A172 (cell line): ENCODE measurements at places on chromosomes 13 and 19. TPM values are rescaled to one million over a fixed set of nuclear protein-coding genes. Genes with fewer than 3 reads are reported as not detected.

Gene ATP1A3
- total RNA-seq, result 0.76 and 0.86 TPM in 2 replicates

Gene CBLC
- not detected in 2 replicates for total RNA-seq

Gene LACC1
- 3.1 and 7.9 TPM in 2 replicates for total RNA-seq

Gene HIF3A
- total RNA-seq, result not detected in 2 replicates

GRCh38 chr13:76929851-76930374 lies 18.4 kb upstream of the ACOD1 start:
- no peak for DNase-seq

- DNase-seq, result no peak
Measured at GRCh38 chr13:93284064-93284463, 57.5 kb downstream of the GPC6 start.

DNA sequence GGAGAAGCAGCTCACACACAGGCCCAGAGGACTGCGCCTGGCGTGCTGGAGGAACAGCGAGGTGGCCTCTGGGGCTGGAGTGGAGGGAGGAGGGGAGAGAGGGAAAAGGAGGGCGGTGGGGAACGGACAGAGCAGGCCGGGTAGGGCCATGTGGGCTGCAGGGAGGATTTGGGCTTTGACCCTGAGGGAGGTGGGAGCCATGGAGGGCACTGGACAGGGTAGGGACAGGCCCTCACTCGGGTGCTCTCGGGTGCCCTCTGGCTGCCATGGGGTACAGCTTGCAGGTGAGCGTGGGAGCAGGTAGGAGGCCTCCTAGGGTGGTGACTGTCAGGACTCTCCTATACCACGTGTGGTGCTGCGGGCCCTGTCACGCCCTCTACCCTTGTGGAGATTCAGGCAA lies 22.8 kb downstream of the PLIN4 start:
- DNase-seq, result no peak

GRCh38 chr13:81986308-81986707 lies 1645.4 kb upstream of the SPRY2 start:
- no peak for DNase-seq

GRCh38 chr19:20928371-20928770 lies 5.3 kb downstream of the ZNF85 start:
- DNase-seq, result no peak

GRCh38 chr13:35208587-35208986 lies 266.5 kb downstream of the NBEA start:
- DNase-seq, result no peak

- no peak for DNase-seq
Measured at GRCh38 chr13:65744836-65745235, 1485.3 kb downstream of the PCDH9 start.

DNA sequence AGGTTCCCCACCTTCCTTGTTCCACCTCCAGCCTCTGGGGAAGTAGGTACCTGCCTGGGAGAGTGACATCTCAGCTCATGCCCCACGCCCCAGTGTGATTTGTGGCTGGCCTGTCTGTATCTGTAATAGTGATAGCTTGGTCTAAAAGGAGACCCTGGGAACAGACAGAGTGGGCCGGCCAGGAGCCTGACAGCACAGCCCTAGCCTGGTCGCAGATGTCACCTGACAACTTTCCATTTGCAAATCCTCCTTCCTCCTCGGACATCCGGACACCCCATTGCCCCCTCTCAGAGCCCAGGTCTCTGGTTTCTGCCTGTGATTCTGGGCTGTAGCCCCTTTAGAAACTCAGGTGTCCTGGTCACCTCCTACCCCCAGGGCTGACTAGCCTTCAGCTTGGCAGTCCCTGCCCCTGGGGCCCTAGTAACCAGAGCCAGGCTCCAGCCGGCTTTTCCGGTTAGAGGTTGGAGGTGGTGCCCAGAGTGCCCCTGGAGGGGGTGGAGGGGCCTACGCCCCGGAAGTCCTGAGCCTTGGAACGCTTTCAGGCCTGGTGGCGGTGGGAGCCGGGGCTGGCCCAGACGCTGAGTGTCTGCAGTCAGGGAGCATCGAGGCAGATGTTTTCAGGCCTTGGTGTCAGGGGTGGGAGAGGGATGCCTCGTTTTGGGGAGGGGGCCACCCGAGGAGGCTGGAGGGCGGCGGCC lies 6.5 kb downstream of the LRRC8E start:
- no peak for DNase-seq

- no peak for DNase-seq
Measured at GRCh38 chr13:106986033-106986484, 418.1 kb upstream of the ARGLU1 start.

DNA sequence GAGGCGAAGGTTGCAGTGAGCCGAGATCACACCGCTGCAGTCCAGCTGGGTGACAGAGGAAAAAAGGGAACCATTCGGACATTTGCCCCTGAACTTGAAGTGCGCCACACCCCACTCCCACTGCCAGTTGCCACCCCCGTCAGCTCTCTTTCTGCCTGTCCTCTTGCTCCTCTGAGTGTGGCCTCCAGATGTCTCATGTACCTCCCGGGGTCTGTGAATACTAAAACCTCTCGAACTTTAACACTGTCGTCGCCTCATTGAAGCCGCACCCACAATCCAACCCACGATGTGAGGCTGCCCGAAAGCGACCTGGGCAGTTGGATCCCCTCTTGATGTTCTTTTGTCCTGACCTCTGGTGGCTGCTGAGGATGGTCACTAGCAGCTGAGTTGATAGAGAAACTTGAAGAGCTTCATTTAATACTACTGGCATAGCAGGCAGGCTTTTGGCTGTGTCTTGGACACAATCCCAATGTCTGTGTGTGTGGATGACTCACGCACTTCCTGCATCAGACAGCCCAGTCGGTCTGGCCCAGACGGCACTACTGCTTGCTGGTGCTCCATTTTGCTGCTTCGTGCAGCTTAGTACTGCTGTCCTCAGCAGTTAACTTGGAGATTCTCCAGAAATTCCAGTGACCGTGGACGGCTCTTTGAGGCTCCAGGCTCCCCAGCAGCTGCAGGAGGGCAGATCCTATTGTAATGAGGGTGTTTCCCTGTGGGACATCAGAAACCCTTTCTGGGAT lies 4.2 kb downstream of the FPR3 start:
- peak; percentile 91 for DNase-seq

DNA sequence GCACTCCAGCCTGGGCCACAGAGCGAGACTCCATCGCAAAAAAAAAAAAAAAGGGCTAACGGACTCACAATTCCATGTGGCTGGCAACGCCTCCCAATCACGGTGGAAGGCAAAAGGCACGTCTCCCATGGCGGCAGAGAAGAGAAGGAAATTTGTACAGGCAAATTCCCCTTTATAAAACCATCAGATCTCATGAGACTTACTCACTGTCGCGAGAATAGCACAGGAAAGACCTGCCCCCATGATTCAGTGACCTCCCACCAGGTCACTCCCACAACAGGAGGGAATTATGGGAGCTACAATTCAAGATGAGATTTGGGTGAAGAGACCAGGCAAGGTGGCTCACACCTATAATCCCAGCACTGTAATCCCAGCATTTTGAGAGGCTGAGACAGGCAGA lies 18.7 kb upstream of the NMRK2 start:
- peak; percentile 18 for DNase-seq

DNA sequence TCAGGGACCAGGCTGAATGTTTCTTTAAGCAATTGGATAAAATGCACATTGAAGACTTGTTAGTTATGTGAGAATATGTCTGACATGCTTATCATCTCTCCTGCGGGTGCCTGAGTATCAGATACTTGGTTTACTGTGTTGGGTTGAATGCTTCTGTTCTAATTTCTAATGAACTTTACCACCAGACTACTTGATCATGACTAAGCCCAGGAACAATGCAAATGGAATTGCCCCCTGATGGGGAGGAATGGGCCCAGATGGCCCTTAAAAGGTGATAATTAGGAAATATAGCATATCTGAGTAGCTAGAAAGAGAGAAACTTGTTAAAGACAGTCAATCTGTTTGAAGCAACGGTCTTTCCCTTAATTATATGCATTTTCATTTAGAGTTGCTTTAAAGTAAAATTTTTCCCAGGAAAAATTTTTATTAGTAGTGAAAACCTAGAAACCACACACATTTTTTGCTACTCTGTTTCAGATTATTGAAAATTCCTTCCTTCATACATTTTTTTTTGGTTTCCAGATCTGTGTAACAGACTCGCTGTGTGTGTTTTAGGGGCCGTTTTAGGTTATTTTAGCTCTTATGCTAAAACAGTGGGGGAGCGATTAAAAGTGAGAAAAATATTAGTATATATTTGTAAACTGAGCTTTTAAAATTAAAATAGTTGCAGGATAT lies 186.6 kb downstream of the TM9SF2 start:
- DNase-seq, result peak; percentile 72

DNA sequence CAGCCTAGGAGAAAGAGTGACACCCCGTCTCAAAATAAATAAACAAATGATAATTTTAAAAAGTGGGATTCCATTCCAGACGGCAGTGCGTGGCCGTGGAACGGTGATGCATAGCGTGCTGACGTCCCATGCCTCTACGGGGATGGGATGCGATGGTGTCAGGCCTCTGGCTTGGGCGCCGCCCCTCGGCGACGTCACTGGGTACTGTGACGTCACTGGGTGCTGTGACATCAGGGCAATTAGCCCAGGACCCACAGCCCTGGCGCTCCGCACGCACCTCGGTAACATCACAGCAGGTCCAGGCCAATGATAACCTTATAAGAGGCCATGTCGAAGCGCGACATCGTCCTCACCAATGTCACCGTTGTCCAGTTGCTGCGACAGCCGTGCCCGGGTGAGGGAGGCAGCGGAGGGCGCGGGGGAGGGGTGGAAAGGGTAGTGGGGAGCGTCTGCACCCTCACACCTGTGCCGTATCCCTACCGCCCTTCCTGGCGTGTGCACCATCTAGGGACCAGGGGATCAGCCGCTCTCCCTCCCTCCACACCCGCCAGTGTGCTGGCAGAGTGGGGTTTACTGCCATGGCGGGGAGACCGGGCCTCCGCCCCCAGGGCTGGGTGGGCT lies at the start of gene GAPDHS:
TSS of gene GAPDHS (plus strand) at position 256 of the 621 bp plus-strand sequence. CDS start at position 328, 72 bp downstream.
- DNase-seq, result no peak

GRCh38 chr13:45941261-45941660 lies 89.7 kb upstream of the SIAH3 start:
- DNase-seq, result no peak

DNA sequence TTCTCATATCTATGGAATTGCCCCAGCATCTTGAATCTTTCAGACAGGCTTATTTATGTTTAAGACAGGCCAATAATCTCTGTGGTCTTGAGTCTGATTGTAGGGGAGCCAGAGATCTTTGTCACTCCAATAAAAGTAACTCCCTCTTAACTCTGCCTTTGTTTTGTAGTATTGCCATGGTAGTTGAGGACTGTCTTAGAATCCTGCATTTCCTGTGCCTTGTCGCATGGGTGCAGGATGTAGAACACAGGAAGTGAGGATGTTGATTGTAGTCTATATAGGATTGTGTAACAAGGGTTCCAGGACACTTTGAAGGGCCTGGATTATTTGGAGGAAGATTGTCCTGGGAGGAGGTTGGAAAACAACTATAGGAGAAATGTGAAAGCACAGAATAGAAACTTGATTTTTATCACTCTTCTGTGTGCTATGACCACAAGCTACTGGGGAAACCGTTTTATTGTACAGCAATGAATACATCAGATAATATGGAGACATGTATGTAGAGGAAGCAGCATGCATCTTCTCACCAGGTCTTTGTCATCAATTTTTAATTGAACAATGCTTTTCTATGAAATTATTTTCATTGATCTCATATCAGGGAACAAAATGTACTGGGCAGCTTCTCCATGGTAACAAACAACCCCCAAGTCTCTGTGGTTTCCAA lies 411.7 kb downstream of the FGF9 start:
- DNase-seq, result no peak

DNA sequence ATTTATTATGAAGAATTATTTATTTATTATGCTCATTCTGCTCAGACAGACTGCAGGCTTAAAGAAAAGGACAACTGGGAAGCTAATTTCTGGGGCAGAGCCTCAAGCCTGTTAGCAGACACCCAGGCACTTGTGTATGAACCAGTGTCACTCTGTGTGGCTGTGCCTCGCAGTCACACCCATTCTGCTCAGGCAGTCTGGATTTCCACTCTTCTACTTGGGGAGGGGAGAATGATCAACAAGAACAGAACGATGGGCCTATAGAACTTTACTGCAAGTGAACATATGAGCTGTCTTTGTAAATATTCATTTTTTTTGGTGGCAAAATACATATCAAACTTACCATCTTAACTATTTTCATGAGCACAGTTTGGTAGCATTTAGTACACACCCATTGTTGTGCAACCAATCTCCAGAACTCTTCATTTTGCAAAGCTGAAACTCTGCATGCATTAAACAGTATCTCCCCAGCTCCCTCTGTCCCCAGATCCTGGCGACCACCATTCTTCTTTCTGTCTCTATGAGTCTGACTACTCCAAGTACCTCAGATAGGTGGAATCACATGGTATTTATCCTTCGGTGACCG lies 181.7 kb downstream of the NUFIP1 start:
- DNase-seq, result no peak

DNA sequence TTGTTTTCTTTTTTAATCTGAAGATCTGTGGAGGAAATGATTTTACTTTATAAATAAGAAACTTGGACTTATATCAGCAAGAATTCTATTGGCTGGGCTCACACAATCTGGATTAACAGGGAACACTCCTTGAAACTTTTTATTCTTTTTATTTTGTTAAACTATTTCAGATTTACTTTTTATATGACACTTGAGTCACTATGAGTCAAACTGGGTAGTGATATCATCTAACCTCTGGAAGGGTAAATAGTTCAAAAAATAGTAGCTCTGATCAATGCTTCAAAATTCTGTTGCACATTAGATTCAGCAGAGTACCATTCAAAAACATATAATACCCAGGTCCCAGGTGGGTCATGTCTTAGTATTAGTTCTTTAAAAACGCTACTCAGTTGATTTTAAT lies 55.1 kb upstream of the NBEA start:
- DNase-seq, result no peak

GRCh38 chr13:91456837-91457236 lies 58.4 kb downstream of the GPC5 start:
- no peak for DNase-seq

DNA sequence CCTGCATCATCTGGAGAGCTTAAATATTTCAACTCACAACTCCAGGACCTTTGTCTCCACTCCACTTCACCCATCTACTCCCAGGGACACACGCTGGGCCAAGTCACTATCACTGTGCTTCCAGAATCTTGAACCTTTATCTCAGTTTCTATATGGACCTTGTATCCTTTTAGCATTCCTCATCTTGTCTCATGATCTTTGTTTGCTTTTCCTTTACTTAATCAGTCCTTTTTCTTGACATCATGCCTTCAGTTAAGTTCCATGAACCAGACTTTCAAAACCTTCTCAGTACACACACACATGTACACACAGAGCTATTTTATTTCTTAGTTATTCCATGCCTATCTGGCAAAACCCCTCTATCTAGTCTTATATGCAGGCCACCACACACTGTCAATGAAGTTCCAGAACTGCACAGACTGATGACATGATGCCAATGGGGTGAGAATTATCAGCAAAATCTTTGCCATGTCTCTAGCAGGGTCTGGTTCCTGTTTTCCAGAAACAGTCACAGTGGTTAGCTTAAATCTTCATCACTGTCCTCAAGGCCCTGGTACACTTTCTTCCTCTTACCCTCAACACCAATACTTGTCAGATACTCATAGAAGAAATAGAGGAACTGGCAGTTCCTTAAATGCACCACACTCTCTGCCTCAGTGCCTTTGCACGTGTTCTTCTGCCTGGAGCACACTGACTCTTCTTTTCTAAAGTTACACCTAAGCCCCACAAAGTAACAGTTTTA lies 77.6 kb upstream of the STARD13 start:
- DNase-seq, result no peak
